Bronchial epithelial cell (primary cell): ENCODE measurements at places on chromosomes 6 and 20. TPM values are rescaled to one million over a fixed set of nuclear protein-coding genes. Genes with fewer than 3 reads are reported as not detected.

- DNase-seq: no peak
These were observed 7.2 kb downstream of the MYLIP start for GRCh38 chr6:16136091-16136490.

DNA sequence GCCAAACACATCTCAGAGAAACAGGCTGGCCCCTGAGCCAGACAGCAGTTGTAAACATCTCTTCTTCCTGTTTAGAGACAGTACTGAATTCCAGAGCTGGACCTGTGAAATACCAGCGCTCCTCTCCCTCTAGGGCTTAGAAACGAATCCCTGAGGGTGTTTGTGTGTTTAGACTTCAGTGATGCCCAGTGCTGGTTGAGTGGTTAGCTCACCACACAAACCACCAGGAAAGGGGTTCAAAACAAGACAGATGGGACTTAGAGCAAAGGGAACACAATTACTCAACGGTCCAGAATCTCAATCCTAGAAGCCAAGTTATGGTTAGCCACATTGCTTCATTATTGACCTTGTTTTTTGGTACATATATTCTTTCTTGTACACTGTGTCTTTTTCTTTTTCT lies 108.7 kb upstream of the TMEM170B start:
- DNase-seq: no peak

DNA sequence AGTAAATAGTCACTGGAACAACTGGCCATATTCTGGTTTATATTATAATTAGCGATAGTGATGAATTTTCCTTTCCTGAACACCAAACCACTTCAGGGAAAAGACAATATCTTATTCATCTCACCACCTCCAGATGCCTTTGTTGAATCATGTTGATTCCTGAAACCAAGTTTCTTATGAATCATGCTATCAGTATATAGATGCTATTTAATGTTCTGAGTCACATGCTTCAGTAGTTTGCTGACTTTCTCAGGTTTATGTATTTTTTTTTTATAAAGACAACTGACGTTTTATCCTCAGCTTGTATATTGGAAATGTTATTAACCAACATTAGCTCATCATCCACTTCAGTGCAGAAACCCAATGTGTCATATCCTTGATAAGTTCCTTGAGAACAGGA lies 710.2 kb upstream of the POU3F2 start:
- peak; percentile 94 for DNase-seq

TRDN gene
- total RNA-seq: not detected in 2 replicates

CFAP206 gene
- under 0.01 TPM in 1 of 2 replicates, not detected in the other for total RNA-seq

ARFGAP1 gene
- total RNA-seq: 48.8 and 49.2 TPM in 2 replicates
